ENCODE measurements at places on chromosomes 11 and 22.

GRCh38 chr11:95092549-95093324, 3.1 kb downstream of the ENDOD1 start:
- no peak for DNase-seq

GRCh38 chr22:38947321-38948140, 9.9 kb upstream of the APOBEC3A start:
- DNase-seq = no peak

DNA sequence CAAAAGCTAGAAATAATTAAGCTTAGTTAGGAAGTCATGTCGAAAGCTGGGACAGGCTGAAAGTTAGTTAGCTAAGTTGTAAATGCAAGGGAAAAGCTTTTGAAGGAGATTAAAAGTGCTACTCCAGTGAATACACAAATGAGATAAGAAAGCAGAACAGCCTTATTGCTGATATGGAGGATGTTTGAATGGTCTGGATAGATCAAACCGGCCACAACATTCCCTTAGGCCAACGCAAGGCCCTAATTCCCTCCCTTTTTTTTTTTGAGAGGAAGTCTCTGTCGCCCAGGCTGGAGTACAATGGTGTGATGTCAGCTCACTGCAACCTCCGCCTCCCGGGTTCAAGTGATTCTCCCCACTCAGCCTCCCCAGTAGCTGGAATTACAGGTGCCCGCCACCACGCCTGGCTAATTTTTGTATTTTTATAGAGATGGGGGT, 23.3 kb upstream of the WEE1 start:
- DNase-seq = no peak

- DNase-seq = peak; percentile 33
These were observed 646 bp upstream of the PATZ1 start for GRCh38 chr22:31346733-31347250.

DNA sequence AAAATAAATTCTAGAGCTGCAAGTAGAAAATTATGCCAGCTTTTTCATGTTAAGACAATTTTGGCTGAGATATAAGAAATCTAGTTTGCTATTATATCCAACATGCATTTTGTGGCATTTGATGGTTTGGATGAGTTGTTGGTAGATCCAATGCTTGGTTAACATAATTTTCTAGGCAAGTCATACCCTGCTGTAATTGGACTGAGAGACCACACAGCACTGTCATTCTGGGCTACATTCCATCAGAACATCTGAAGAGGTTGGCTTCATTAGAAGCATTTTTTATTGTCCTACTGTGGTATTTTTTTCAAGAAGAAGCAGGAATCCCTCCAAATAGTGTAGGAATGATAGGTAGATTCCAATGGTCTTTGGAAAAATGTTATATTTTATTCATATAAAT, 561.0 kb downstream of the LUZP2 start:
- DNase-seq = no peak

- no peak for DNase-seq
These were observed 4.7 kb upstream of the TTC36 start for GRCh38 chr11:118522571-118523072.

GRCh38 chr11:2398664-2399355, 1.7 kb upstream of the TSSC4 start:
- DNase-seq = no peak

DNA sequence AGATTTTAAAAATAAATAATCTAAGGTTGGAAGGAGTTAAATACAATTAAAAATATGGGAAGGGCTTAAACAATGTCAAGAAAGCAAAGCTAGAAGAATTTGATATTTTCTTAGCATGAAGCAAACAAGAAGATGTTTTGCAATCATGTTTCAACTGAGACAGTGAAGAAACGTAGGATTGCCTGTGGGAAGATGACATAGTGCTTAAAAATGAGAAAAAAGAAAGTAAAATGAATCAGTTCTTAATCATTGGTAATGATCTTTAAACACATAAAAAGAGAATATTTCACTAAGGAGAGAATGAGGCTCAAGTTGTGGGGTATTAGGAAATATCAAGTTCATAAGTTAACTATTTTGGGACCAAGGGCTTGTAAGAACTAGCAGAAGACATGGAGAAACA, 855.0 kb downstream of the METTL15 start:
- DNase-seq = no peak

- DNase-seq = no peak
These were observed 1.1 kb downstream of the DPF2 start for GRCh38 chr11:65334696-65335295.

DNA sequence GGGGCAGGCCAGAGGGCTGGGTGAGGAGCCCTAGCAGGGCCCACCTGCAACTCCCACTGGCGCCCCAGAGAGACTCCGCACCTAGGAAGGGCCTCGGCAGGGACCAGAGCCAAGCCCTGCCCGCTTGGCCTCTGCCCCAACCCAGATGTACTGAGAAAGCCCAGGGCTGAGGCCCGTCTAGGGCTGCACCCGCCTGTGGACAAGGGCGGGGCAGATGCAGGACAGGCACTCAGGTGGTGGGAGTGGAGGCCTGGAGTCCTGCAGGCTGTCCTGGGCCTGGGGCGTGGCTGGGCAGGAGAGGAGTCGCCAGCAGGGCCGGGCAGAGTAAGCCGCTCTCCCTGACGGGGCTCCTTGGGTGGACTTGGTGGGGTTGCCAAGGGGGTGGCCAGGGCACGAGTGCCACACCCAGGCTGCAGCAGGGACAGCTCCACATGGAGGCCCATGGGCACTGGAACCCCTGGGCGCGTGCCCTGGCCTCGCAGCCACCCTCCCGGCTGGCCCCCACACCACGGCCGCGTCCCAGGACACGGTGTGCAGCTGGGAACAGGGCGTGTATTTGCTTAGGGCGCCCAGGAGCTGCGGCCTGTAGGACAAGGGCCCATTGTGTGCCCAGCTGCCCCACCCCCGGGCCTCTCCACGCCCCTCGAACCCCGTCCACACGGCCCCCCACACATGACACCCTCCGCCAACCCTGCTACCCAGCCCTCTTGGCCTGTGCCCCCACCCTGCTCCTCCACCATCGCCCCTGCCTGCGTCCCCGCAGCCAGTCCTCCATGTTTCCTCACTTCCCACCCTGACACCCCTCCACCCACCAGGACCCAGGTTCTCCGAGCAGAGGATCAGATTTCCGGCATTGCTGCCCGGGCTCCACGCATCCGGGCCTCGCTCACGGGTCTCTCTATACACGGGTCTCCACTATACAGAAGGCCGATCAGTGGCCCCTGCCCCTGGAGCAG, 11.3 kb upstream of the PIM3 start:
- no peak for DNase-seq

- no peak for DNase-seq
These were observed 98.2 kb upstream of the IGLL5 start for GRCh38 chr22:22789233-22789921.

DNA sequence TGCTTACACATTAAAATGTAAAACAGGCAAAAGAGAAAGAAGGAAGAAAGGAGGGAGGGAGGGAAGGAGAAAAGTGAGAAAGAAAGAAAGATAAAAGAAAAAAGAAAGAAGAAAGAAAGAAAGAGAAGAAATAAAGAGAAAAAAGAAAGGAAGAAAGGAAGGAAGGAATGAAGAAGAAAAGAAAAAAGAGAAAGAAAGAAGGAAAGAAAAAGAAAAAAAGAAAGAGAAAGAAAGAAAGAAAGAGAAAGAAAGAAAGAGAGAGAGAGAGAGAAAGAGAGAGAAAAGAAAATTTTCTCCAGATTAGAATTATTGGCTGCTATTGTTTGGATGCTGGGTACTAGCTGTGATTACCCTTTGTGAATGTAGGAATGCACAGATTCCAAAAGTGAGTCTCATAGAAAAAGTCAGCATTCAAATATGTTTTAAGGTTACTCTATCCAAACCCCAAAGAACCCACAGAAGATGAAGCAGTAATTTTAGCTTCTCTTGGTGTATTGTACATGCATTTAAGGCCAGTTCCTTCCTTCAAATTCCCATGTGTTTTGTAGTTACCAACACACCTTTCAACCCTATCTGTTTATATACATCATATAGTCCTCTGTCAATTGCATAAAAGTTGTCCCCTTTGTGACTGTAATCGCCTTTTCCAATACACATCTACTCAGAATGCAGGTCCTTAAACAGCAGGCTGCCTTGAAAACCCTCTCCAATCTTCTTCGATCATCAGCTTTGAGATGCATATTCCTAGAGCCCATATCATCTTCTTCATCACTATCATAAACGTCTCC, 789 bp upstream of the FAM111A start:
- no peak for DNase-seq

DNA sequence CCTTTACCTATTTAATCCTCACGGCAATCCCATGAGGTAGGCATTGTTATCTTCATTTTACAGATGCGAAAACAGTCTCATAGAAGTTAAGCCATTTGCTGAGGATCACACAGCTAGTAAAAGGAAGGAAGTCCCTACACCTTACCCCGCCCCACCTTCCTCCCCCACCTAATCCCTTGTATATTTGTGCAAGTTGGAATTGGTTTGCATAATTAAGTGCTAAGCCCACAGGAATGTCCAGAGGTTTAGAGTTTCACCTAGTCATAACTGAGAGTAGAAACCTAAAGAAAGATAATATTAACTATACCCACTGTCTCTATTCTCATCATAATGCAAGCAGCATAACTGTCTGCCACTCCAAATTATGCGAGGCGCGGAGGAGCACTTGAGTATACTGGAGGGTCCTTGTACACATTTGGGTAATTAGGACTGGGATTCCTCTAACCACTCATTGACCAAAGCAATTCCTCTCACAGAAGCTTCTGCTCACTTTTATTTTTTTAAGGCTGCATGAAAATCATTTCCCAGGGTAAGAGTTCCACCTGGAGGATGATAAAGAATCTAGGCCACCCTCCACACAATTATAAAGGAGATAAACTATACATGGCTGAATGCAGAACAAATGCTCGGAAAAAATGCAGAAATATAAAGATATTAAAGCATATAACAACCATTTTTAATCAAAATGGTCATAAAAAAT, 199.9 kb downstream of the FAM181B start:
- no peak for DNase-seq

- no peak for DNase-seq
These were observed 24.8 kb downstream of the RRAS2 start for GRCh38 chr11:14334192-14334591.

- no peak for DNase-seq
These were observed 2.8 kb downstream of the GSC2 start for GRCh38 chr22:19147195-19147780.

DNA sequence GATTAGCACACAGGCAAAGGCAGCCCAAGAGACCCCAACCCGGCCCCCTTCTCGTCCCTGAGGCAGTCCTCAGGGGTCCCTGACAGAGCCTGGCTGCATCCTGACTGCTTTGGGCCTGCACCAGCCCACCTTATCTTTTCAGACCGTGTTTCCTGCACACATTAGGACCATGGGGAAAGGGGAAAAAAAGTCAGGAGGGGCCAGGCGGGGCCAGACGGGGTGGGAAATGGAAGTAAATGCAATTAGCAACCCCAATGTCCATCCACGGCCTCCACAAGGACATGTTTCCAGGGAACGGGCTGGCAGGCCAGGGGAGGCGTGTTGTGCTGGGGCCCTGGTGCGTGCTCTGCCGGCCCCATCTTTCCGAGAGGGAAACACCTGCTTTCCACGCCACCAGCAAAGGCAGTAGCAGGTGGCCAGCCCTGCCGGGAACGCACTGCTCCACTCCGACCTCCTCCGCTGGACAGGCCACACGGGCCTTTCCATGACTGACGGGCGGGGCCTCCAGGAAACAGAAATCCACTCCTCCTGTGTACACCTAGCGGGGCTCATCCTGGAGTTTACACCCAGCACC, 7.4 kb downstream of the EHD1 start:
- no peak for DNase-seq

DNA sequence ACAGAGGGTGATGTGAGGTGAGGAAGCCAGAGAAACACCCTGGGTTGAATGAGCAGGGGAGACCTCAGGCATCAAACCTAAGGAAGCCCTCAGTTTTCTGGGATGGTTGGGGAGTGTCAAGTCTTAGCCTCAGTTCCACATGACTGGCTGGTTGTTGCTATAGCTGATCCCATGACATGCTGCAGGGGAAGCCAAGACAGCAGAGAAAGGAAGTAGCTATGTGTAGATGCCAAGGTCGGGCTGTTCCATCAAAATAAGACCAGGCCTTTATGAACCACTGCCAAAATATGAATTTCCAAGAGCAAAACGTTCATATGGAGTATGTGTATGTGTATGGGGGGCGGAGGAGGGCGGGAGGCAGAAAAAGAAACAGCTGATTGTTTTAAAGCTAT, 11.6 kb downstream of the CD59 start:
- no peak for DNase-seq

GRCh38 chr22:22838148-22838786, 49.3 kb upstream of the IGLL5 start:
- DNase-seq = no peak

- no peak for DNase-seq
These were observed 37.1 kb downstream of the MCM5 start for GRCh38 chr22:35437049-35437448.

DNA sequence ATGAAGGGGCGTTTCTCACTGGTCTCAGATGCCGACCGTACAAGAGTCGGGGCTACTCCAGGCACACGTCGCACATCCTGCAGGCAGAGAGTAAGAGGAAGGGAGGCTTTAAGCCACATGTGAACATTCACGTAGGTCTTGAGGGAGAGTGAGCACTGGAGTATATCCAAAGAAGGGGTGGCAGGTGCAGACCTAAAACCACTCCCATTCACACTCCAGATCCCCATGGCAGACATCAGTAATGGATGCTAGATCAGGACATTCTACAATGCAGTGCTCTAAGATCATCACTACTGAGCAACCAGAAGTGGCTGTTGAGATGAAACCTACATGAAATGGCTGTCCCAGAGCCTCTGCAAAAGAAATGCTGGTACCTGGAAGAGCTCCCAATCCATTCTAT, 39.0 kb downstream of the WT1 start:
- no peak for DNase-seq

DNA sequence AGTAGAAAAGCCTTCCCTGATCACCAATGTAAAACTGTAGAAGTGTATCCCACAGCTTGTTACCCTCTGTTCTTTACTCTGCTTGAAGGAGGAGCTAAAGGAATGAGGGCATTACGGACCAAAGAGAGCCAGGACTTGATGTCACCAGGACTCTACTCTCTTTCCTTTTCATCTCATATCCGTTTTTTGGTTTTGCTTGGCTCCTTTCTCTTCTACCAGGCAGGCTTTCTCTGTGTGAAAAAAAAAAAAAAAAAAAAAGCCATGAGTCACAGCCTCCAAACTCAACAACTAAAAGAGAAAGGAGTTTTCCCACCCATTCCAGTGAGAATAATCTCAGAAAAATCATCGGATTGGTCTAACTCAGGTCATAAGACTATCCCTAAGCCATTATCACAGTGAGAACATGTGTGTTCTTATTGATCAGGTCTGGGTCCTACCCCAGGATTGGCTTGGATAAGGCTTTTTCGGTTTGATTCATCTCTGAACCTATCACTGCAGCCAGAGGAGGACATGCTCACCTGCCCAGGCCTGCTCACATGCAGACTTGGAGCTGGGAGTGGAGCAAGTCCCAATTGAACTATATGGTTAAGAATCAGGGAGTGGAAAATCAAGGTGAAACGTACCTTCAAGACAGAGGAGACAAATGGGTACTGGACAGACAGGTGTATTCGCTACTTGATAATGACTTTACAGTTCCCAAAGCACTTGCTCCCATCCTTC, 19.4 kb upstream of the LRRC55 start:
- DNase-seq = no peak

- no peak for DNase-seq
These were observed 1.9 kb downstream of the SLC5A1 start for GRCh38 chr22:32044913-32045312.

GRCh38 chr22:37266581-37267134, 15.7 kb upstream of the CYTH4 start:
- DNase-seq = no peak
